ENCODE measurements at places on chromosomes 2 and 18. TPM values are rescaled to one million over a fixed set of nuclear protein-coding genes. Genes with fewer than 3 reads are reported as not detected.
A peak's percentile ranks its signal among the peaks of the same experiment; 100 is the strongest.

- peak; percentile 54 for DNase-seq
Measured at GRCh38 chr2:69997015-69997830, 35.8 kb upstream of the ASPRV1 start.

- no peak for DNase-seq
Measured at GRCh38 chr2:5121121-5121520, 571.1 kb upstream of the SOX11 start.

- no peak for DNase-seq
Measured at GRCh38 chr2:235066895-235067294, 115.1 kb downstream of the SH3BP4 start.

DNA sequence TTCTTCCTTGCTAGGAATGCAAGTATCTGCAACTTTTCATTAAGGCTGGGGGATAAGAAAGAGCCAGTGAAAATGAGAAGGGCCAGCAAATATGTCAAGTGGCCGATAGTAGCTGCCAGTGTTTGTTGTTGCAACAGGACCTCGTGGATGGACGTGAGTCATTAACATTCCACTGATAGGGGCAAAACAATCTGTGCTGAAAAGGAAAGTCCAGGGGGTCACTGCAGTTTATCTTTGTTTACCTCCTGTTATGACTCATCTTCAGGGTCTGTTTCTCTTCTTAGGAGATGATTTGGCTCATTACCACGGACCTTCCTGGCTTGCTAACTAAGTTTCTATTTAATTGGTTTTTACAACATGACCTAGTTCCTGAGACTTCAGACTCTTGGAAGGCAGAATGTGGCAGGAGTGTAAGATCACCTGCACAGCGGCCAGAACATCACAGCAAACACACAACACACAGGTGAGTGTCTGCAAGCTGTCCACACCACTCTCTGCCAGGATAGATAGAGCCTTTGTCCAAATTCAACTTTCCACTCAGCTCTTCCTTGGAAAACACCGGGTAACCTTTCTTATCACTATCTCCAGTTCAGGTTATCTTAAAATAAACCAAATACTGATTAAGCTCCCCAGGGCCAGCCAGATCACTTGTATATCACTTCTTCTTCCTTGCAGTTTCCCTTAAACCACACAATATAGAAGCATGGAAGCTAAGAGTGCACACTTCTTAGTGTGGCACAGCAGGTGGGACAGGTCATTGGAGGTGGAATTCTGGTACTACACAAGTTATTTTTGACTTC is 157.5 kb upstream of the LMAN1 start:
- DNase-seq: no peak

DNA sequence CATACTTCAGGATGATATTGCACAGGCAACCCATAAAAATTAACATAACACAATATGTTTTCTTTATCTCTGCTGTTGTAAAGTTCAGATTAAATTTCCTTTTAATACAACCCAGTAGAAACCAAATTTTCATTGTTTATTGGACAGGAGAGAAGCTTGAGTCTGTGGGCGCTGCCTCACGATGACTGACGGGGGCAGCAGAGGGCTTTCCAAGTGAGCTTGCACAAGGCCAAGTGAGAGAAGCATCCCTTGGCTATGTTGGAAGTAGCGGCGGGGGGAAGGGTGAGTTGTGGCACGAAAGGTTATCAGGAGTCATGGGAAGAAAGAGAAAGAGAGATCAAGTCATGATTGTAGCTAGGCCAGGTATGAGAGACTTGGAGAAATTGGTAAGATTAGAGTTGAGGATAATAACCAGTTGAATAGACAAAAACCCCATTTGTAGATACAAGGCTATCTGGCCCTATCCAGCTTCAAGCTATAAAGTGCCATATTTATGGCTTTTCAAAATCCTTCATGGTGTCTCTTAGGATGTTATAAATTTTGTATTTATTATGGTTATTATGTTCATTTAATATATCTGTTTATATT is 413.7 kb upstream of the FAM98A start:
- peak; percentile 61 for DNase-seq

DNA sequence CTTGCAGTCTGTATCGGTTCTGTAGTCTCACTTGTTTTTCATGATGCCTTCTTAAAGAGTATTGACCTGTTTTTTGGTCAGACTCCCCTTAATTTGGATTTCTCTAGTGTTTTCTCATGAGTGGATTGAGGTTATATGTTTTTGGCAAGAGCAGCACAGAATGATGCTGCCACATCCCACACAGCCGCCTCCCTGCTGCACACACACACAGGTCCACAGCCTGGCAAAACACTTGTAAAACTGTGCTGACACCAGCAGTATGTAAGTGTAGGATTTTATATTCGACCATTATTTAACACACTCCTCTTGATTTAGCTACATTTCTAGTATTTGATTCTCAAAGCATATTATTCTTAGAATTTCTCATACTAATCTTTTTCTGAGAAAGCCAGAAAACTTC is 68.1 kb downstream of the ITGB1BP1 start:
- DNase-seq: no peak

DNA sequence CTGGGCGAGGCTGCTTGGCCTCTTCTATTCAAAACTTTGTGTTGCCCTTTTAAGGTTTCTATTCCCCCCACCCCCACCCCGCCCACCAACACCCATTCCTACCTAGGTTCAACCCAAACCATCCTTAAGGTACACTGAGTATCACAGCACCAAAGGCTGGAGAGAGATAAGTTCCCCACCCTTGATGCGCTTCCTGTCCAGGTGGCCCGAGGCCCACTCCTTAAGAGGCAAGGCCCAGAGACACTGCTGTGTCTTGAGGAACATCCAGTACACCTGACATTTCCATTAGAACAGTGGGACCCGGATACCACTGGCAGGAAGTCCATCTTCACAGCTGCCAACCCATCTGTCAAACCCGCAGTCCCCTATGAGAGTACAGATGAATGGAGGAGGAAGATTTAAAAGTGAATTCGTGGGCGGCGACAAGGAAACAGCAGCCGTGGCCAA is 277 bp upstream of the INPP1 start:
- DNase-seq: no peak

DNA sequence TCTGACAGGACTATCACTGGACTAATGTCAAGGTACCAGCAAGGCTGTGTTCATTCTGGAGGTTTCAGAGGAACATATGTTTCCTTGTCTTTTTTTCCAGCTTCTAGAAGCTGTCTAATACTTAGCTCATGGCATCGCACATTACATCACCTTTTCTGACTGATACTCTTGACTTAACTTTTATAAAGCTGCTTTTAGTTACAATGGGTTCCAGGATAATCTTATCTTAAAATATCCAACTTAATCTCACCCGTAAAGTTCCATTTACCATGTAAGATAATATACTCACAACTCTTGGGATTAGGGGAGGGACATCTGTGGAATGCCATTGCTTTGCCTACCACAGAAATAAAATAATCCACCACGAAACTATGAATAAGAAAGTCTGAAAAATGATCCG is 394.2 kb downstream of the CDH19 start:
- no peak for DNase-seq

DNA sequence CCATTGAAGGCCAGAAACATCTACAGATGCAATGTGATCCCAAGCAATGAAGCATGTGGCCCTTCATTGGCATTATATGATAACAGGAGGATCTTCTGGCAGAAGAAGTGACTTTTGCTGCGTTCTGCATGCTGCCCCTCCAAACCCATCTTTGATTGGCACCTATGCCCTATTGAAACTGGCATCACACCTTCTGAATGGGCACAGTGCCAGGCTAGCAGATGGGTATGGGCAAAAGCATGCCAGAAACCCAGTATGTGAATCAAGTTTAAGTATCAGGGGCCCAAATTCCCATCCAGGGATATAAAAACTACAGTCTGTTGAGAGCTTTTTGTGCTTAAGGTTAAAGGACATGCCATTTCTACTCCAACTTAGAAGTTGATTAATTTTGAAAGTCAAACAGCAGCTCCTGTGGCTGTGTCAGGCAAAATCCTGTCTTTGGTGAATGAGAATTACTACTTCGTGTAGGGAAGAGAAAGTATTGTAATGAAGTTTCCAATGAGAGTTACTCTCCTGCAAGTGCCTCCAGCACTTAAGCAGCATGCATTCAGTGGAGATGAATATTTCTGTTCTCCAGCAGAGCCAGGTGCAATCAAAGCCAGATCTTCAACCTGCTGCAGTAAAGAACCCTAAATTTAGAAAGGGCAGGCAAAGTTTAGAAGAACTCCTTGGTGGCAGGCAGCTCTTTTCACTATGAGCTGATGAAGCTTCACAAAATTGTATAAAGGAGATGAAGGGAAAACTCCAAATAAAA is 8.6 kb downstream of the VRK2 start:
- no peak for DNase-seq

DNA sequence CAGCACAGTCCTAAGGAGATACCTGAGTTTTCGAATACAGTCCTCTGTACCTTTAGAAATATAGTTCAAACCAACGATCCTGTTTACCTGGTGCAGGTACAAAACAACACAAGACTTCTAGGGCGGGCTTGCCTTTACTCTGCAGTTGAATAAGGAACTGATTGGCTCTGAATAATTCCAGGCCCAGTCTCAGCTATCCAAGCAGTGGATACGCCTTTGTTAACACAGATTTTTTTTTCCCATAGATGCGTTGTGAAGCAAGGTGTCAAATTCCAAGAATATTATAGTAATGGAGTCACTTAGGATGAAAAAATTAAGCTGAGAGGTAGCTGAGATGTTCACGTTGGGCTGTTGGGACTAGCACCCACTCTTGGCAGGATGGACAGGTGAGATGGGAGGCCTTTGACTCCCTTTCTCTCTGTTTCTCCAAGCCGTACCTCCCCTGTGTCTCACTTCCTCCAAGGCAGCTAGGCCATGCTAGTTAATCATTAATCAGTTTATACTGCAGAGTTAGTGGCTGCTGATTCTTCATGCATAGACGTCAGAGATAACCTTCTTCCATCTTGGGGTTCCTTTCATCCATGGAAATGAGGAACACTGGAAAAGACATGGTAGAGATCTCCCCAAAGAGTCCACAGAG is 380.8 kb upstream of the ACVR2A start:
- no peak for DNase-seq

- no peak for DNase-seq
Measured at GRCh38 chr18:67400502-67401117, 115.9 kb downstream of the DSEL start.

GRCh38 chr2:130796290-130796689 is 40.4 kb upstream of the ARHGEF4 start:
- DNase-seq: no peak

DNA sequence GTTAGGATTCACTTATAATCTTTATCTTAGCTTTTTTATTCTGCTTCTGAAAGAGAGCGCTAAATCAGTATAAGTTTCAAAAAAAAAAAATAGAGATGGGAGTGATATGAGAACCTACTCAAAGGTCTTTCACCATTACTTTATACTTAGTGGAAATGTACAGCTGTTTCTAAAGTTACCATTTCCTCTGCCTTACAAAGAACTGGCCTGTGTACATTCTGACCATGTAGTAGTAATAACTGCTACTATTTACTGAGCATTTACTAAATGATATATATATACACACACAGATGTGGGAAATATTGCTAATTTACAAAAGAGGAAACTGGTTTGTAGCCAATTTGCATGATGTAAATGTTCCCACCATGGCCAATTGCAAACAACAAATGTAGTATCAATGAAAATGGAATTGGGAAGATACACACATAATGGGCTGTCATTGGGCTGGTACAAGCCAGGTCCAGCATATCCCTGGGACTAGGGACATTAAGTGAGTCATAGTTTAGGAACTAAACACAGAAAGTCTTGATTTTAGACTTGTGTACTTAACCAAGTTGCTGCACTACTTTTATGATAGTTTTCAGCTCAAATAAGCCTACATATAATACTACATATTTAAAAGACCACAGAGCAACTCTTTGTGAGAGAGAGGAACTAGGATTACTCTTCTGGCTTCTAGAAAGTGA is 67.1 kb downstream of the DYNC1I2 start:
- no peak for DNase-seq

- DNase-seq: no peak
Measured at GRCh38 chr2:181724662-181725061, 44.3 kb upstream of the NEUROD1 start.

DNA sequence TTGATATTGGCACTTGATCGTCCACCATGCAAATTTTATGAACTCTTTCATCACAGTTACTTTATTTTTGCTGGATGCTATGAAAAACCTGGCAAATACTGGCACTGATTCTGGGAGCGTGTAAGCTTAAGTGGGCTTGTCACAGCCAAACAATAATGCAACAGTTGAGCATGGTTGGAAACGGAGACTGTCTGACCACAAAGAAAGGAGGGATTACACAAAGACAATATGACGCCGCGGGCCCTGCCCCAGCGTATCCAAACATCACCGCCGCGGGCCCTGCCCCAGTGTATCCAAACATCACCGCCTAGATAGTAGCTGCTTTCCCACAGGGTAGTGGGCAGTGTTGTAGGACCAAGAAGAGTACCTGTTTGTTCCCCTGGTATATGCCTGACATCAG is 135.9 kb downstream of the PRPF40A start:
- DNase-seq: no peak

DNA sequence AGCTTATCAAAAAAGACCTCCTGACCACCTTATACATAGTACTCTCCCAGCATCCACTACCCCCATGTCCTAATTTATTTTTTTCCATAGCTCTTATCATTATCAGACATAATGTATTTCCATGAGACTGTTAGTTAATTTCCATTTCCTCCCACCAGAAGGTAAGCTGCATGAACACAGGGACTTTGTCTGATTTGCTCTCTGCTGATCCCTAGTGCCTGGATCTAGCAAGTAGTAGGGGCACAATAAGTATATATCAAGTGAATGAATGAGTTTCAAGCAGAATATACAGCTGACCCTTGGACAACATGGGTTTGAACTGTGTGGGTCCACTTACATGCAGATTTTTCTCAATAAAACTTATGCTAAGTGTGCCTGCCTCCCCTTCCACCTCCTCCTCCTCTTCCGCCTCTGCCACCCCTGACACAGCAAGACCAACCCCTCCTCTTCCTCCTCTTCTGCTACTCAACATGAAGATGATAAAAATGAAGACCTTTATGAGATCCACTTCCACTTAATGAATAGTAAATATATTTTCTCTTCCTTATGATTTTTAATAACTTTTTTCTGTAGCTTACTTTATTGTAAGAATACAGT is 53.8 kb downstream of the CTAGE1 start:
- DNase-seq: no peak

- DNase-seq: peak; percentile 71
Measured at GRCh38 chr2:85843543-85843942, 45.2 kb downstream of the ST3GAL5 start.

GRCh38 chr2:33729353-33729752 is 130.3 kb upstream of the FAM98A start:
- no peak for DNase-seq

The ALLC gene
- total RNA-seq: not detected

The C2orf80 gene
- not detected for total RNA-seq

The RBFA gene
- total RNA-seq: 39.1 TPM

The MARS2 gene
- 12.1 TPM for total RNA-seq

The LPIN1 gene
- 40.6 TPM for total RNA-seq

The PLCD4 gene
- 0.83 TPM for total RNA-seq

The COPS8 gene
- 74.5 TPM for total RNA-seq

The CFAP65 gene
- total RNA-seq: not detected

The MC5R gene
- total RNA-seq: not detected

The NAT8 gene
- not detected for total RNA-seq

The COLEC11 gene
- 0.18 TPM for total RNA-seq

The TRABD2A gene
- 37.2 TPM for total RNA-seq
